ENCODE measurements at places on chromosomes 5 and 9. TPM values are rescaled to one million over a fixed set of nuclear protein-coding genes. Genes with fewer than 3 reads are reported as not detected.

WWC1 gene
- 0.89 TPM for total RNA-seq

REEP2 gene
- total RNA-seq: 8.1 TPM

NSD1 gene
- total RNA-seq: 63.6 TPM

HTR1A gene
- not detected for total RNA-seq

GRCh38 chr5:31516802-31517201, 15.1 kb downstream of the DROSHA start:
- peaks cover 39% of the 10 kb centered on the region for H3K36me3 ChIP-seq
- no peak for DNase-seq
- H3K27ac ChIP-seq: no peak overlapping the region
- no peaks in the 10 kb centered on the region for H3K4me1 ChIP-seq
- H3K27me3 ChIP-seq: no peaks in the 10 kb centered on the region
- no peak overlapping the region for H3K4me3 ChIP-seq

GRCh38 chr9:100379862-100380261, 27.1 kb upstream of the TEX10 start:
- no peaks in the 10 kb centered on the region for H3K27me3 ChIP-seq
- H3K36me3 ChIP-seq: no peaks in the 10 kb centered on the region
- no peak overlapping the region for H3K4me3 ChIP-seq

DNA sequence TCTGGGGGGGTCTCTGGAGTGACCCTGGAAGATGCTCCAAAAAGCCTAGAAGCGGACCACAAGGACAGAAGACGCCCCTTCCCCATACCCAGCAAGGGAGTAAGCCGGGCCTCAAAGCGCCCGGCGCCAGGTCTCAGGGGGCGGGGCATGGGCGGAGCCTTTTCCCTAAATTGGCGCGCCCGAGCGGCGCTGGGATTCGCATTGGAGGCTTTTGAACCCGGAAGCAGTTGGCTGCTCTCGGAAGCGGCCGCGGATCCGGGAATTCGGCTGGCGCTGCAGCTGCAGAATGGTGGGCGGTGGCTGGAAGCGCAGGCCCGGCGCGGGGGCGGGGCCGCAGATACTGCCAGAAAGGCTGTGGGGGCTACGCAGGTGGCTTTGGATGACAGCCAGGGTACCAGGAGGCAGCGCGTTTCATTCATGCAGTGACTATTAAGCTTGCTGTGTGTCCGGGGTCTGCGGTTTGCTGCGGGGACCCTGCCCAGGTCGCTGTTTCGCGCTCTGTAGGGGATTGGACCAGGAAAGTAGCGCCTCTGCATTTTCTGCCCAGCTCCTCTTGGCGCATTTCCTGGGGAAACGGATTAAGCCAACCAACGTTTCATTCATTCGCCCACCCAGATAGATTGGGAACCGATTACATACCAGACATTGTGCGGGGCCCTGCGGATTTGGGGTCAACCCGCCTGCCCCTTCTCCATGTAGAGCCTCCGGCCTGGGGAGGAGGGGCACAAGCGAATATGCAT, 83.0 kb upstream of the FREM1 start:
- H3K27ac ChIP-seq: peak overlapping the region; percentile 89
- H3K4me1 ChIP-seq: peaks cover 7% of the 10 kb centered on the region
- H3K4me3 ChIP-seq: peak overlapping the region; percentile 52
- peak; percentile 97 for DNase-seq
- no peaks in the 10 kb centered on the region for H3K27me3 ChIP-seq

DNA sequence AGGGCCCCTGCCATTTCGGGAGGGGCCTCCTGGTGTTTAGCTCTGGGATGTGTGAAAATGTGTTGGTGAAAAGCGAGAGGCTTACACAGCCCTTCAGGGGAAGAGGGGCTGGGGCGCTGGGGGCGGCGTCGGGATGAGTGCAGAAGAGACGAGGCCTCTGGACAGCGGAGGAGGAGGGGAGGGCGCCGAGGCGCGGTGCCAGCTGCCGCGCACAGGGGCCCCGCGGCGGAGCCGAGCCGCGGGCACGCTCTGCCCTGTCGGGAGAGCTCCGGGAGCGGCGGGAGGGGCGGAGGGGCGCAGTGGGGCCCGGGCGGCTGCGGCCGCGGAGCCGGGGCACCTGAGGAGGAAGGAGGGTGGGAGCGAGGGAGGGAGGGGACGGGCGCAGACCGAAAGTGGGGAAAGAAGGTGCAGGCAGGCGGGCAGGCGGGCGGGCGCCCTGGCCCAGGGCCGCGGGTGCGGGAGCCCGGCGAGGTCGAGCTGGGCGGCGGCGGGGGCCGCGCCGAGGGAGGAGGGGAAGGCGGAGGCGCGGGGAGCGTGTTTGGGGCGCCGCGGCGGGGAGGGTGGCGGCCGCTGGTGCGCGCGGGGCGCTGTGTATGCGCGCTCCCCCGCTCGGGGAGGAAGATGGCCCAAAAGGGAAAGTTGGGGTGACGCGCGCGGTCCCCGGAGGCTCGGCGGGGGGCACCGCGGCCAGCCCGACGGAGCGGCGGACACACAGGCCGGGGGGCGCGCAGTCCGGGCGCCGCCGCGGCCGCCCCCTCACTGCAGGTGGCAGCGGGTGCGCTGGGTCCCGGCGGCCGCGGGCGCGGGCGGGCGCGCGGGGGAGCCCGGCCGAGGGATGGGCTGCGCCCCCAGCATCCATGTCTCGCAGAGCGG, at the start of gene PDE8B:
TSS of gene PDE8B (plus strand) at position 590 of the 873 bp plus-strand sequence. CDS start at position 836, 246 bp downstream.
- no peaks in the 10 kb centered on the region for H3K36me3 ChIP-seq
- DNase-seq: peak; percentile 14
- no peak within 1 kb of the TSS for H3K27ac ChIP-seq
- peaks cover 10% of the 10 kb centered on the region for H3K4me1 ChIP-seq
- H3K4me3 ChIP-seq: peak within 1 kb of the TSS; percentile 28

Measured in muscle of leg (tissue), 16 donors.